ENCODE measurements at places on chromosomes 12 and 14.

DNA sequence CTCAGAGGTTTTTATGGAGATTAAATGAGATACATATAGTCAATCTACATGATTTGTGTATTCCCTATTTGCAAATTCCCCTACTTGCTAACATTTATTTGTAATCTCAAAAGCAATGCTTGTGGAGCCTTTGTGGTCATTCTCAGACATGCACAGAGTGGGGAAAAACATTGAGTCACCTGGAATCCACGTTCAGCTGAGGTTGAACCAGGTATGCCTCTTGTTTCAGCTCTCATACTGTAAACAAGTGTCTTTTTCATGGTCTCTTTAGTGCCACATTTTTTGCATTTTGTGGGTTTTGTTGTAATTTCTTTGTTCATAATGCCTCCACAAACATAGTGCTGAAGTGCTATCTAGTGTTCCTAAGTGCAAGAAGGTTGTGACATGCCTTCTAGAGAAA, 181.9 kb downstream of the BCAT1 start:
- DNase-seq = no peak

- DNase-seq = no peak
Observed at GRCh38 chr14:54676812-54677708, 110.1 kb downstream of the SAMD4A start.

GRCh38 chr12:30996255-30996654, 69.7 kb downstream of the TSPAN11 start:
- DNase-seq = no peak

GRCh38 chr12:94230357-94230905, 82.1 kb downstream of the PLXNC1 start:
- no peak for DNase-seq

DNA sequence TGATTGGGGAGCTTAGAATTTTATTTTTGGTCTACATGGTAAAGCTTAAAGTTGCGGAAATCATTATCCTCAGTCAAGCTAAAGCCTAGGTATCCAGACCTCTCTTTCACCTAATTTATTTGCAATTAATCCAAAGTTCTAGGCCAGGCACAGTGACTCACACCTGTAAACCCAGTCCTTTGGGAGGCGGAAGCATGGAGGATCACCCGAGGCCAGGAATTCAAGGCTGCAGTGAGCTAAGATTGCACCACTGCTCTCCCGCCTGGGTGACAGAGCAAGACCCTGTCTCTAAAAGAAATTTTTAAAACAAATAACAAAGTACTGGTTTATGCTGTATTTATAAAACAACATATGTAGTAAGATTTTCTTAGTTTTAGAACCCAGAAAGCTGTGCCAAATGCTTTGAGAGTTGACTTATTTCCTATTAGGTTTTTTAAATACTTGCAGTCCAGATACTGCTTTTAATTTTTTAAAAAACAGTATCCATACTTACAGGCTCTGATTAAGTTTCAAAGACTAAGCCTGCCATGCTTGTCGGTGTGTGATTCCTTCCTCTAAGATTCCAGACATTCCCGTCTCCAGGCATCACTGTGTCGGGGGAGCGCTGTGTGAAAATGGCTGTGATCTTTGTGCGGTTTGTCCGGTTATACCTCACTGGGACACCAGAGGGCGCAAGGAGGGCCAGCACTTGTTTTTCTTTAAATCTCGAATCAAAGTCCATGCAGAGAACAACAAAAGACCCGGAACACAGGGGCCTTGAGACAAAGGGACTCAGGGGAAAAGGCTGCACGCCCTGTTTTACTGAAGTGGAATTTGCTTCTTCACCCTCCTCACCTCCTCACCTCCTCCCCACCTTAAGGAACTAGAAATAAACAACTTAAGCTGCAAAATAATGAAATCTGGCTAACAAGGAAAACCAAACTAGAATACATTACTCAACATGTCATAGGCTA, 24.6 kb upstream of the TMPO start:
- peak; percentile 57 for DNase-seq

DNA sequence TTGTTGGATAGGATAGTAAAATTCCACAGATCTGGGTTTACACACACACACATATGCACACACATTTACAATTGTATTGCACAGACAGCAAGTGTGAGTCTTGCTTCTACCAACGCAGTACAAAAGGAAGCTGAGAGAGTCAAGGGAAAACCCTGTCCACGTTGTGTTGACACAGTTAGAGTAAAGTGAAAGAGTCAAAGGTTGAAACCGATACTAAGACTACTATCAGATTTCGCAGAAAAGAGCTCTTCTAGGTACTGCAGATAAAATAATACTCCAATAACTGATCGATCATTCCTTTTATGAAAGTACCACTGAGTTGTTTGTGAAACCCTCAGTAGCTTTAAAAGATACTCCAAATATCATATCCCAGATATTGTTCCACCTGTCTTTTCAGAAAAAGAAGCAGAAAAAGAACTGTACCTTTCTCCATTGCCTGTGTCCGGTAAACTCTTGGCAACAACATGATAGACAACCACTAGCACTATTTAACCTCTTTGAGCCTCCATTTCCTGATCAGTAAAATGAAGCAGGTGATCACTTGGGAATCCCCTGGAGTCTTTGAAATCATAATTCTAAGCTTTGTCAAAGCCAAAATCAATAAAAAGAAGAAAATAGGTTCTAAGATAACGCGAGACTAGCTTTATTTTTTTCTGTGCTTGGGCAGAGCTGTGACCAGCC, 224.6 kb upstream of the FOXN3 start:
- peak; percentile 42 for DNase-seq

- DNase-seq = no peak
Observed at GRCh38 chr12:26196421-26196716, 996 bp downstream of the SSPN start.

- DNase-seq = no peak
Observed at GRCh38 chr14:81989211-81989610, 455.6 kb upstream of the SEL1L start.

DNA sequence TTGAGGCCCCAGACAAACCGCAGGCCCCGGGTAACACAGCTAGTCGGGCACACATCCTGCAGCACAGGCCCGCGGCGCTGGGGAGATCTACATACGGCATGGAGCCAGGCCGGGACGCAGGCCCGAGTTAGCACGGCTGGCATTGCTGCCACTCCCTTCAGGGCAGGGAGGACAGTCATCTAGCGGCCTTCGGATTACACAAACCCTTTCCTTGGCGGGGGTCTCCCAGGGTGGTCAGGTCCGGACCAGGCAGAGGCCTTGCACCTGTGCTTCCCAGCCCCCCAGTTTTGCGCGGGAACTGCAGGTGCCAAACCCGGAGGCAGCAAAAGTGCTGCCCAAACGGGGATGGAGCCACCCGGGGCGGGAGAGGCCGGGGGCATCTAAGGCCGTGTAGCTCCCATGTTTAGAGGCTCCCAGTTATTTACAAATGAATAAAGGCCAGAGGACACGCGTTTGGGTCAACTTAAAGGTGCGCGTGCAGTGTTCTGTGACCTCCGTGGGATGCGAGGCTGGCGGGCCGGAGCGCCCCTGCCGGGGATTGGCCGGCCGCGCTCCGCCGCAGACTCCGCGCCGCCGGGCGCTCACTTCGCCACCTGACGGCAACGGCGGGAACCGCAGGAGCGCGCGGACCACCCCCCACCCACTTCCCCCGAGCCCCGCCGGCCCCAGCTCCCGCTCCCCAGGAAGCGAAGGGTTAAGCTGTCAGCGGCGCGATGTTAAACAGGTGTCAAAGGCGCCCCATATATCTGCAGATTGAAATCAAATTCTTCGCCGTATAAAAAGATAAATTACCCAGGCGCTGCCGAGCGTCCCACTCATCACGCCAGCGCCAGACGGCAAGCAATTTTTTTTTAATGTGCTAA, 18.1 kb downstream of the VSX2 start:
- peak; percentile 71 for DNase-seq

DNA sequence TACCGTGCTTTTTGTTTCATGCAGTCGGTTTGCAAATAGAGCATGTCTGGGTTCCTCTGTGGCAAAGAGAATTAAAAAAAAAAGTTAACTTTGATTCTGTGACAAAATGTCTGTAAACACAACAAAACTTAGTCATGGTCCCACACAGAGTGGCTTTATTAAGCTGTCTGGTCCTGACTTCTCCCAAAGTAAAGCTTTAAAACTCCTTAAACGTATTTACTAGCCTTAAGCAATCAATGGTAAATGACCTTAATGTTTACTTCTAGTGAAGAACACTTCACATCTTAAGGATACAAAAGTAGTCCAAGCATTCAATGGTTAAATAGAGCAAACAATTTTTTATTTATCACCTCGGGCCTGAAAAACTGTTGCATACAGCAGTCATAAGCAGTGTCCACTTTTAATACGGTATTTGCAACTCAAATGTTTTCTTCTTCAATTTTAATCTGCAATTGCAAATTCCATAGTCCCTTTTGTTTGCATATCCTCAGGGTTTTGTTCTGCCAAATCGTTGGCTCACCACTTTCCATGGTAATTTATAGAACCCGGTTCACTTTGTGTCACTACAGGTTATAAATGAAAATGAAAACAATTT, 453.0 kb upstream of the MIS18BP1 start:
- DNase-seq = no peak

DNA sequence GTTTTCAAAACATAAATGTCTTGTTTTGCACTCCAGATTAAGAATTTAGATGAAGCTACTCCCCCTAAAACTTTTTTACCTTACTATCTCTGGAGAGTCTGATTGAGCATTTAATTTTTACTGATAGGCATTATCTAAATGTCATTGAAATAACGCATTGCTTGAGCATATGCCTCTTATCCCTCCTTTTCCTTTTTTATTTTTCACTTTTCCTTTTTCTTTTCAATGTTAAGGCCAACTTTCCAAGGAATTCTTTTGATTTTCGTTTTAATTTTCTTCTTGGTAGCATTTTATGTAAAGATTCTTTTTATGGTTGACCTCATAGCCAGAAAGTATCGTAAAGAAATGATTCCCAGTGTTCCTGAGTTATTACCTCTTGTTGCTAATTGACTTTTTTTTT, 2.9 kb downstream of the SRP54 start:
- no peak for DNase-seq

DNA sequence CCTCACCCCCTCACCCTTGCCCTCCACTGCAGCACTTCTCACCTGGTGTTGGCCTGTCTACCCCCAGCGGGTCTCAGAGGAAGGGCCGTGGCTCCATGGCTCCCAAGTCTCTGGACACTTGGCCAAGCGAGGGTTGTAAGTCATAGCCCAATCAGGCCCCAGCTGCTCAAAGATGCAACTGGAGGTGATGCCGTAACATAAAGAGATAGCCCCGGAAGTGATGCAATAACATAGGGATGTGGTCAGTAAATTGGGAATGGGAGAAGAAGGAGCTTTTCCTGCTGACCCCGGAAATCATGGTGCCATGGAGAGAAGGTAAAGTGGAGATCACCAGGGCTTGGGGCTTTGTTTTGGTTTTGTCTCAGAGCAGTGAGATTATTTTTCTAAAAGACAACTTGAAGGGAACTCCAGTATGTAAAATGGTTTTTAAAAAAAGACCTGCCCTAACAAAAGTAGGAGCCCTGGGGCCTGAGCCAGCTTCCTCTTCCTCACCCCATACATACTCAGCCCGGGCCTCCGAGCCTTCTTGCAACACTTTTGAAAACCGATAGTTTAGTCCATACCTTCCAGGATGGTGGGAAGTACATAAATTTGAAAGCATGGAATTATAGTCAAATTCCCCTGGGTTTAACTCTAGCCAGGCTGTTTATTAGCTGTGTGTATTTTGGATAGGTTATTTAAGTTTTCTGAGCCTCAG, 212.5 kb downstream of the CRADD start:
- no peak for DNase-seq

All from HuH-7 (cell line).